ENCODE measurements at places on chromosomes 12 and 14.

DNA sequence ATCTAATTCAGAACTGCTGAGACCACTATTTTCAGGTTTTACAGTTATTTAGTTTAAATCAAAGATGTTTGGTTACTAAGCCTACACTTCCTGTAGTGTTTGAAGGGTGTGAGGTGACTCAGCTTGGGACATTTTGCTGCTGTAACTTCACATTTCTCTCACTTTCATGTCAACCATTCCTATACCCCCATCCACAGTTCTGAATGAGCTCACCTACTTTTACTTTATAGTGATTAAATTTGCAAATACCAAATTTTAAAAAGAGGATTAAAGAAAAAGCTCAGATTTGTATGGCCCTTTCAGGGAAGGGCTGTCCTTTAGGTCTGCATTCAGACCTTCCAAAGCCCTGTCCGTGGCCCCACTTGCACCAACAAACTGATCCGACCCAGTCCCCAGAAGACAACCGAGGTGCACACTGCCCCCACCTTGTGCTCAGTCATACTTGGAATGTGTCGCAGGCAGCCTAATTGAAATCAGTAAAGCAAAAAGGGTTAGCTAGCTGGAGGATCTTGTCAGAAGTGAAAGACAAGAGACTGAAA, 174.4 kb downstream of the MON2 start:
- DNase-seq = peak; percentile 36

- DNase-seq = no peak
These were observed 192.6 kb upstream of the BCL2L14 start for GRCh38 chr12:11877869-11878780.

GRCh38 chr14:35821564-35822411, 4.3 kb upstream of the BRMS1L start:
- DNase-seq = no peak

GRCh38 chr12:32052212-32052713, 54.4 kb upstream of the BICD1 start:
- no peak for DNase-seq

DNA sequence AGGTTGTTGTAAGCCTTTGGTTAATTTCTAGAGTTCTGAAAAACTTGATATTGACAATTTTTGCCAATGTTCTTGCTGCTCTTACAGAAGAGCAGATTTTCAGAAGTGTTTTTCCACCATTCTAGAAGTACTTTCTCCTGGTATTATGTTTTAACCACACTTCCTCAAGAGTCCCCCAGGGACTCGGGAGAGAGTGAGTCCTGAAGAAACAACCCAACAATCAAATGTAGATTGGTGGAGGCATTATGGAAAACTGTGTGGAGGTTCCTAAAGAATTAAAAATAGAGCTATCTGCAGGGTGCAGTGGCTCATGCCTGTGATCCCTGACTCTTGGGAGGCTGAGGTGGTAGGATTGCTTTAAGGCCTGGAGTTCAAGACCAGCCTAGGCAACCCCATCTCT, 26.7 kb downstream of the OR10P1 start:
- DNase-seq = no peak

DNA sequence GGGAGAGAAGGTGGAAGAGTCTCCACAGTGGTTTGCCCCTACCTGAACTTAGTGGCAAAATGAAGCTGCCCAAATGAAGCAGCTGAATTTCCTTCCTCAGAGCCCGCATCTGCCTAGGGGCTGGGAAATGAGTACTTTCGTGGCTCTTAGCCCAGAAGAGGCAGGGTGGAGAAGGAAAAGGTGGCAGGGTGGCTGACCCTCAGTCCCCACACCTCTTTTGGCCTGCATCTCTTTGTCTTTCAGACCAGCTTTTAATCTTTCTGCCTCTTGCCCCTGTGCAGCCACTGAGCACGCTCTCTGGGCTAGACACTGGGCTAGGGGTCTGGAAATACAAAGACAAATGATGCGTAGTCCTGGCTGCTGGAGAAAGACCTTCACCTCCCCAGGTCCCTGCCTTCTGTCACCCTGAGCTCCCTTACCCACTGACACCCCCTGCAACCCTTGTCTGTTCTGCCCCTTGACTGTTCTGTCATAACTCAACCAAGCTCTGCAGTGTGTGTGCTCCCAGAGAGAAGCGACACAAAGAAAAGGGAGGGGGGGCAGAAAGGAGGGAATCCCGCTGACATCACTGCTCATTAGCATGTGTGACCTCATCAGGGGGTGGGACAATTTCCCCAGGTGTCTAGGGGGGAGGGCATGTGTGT, 371 bp upstream of the REM2 start:
- DNase-seq = no peak

GRCh38 chr12:107351713-107352112, 258.4 kb upstream of the CRY1 start:
- no peak for DNase-seq

DNA sequence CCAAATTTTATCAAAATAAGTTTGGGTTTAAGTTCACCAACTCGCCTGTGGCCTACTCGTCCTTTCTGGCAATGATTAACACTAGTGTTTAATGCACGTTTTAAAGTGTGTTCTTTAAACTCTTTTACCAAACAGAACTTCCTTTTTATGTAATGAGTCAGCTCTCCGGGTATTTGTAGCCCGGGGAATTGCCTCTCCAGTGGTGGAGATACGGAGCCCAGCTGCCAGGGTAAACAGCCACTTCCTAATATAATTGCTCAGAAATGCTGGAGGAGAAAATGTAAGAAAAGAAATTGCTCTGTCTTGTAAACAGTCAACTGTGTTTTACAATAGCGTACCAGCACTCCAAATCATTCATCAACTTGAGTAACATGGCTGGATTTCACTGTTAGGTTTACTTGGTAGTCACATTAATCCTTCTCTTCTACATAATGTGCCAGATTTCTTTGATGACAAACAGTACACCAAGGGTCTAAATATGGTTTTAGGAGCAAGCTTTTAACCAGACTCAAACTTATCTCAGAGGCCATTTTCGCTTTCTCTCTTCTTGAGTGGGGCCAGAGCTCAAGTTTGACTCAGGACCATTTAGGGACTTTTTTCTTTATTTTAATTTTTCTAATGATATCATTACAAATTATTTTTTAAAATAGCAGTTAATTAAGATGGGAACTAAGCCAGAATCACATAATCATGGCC, 101.2 kb upstream of the SLC38A2 start:
- no peak for DNase-seq

DNA sequence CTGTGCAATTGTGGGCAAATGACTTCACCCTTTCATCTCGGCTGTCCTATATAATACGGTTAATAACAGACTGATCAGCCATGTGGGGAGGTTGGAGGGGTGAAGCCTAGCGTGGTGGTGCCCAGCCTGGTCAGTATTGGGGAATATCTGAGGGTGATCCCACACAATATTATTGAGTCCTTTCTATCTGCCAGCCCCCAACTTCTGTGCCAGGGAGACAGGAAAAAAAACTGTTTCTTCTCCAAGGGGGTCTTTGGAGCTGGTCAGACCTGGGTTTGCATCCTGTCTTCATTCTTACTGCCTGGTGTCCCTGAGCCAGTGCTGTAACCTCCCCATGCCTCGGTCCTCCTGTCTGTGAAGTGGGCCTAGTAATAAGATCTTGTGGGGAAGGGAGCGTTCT, 6.5 kb downstream of the CYP46A1 start:
- no peak for DNase-seq
